ENCODE measurements at places on chromosomes 11 and 22.

DNA sequence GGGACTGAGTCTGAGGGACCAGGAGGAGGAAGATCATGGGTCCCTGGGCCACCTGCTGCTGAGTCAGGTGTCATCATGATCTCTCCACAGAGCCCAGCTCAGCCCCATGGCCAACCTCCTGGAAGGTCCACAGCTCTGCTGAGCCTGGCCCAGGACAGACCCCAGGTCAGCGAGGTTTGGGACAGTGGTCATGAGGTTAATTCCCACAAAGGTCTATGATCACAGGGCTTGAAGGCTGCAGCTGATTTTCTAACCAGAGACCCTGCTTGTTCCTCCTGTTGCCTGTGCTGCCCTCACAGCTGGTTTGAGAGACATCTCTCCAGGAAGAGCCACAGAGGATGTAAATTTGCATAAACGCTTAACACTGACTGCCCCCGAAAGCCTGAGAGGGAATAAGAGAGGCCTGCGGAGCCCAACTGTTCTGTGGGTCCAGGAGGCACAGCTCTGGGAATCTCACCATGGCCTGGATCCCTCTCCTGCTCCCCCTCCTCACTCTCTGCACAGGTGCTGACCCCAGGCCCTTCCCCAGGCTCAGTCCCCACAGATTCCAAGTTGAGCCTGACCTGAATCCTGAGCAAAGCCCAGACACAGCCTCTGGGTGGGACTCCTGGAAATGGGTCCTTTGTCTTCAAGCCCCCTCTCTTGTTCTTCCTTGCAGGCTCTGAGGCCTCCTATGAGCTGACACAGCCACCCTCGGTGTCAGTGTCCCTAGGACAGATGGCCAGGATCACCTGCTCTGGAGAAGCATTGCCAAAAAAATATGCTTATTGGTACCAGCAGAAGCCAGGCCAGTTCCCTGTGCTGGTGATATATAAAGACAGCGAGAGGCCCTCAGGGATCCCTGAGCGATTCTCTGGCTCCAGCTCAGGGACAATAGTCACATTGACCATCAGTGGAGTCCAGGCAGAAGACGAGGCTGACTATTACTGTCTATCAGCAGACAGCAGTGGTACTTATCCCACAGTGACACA is 102.8 kb downstream of the GGTLC2 start:
- no peak for DNase-seq

DNA sequence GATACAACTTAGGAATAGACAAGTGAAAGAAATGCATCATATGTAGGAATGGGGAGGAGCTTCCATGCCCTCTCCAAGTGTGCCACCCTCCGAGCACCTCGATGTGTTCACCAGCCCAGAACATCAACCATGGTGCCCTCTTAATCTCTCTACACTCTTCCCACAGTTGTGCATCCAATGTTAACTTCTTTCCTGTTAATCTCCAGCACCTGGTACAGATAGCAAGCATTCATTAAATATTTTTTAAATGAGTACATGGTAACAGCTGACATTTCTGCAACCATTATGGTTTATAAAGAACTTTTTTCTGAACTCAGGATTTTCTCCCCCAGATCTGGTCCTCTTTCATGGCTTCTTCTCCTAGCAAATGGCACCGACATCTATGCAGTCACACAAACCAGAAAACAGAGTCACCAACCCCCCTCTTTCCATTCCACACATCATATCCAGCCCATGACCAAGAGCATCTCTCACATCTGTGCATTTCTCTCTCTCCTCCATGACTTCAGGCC is 118.1 kb upstream of the CLPB start:
- DNase-seq = no peak

GRCh38 chr11:1936781-1937615 is 10.1 kb upstream of the MRPL23 start:
- no peak for DNase-seq

- no peak for DNase-seq
These were observed 145.0 kb upstream of the THY1 start for GRCh38 chr11:119567688-119568582.

DNA sequence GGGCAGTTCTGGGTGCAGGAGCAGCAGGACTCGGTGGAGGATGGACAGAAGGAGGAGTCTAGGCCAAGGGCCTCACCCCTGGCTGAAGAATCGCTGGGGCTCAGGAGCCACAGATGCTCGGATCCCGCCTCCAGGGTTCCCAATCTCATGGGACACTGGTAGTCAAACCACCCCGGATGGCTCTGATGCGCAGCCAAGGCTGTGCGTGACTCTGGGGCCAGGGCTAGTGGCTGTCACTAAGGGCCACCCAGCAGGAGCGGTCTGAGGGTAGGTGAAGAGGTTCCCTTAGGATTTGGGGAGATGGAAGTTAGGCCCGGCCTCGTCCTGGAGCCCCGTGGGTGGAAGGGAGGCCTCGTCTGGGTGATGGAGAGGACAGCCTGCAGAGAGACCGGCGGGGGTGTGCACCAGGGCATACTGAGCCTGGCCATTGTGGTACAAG is 300.6 kb downstream of the TBC1D22A start:
- no peak for DNase-seq

GRCh38 chr11:79550809-79551208 is 110.0 kb upstream of the TENM4 start:
- DNase-seq = no peak

DNA sequence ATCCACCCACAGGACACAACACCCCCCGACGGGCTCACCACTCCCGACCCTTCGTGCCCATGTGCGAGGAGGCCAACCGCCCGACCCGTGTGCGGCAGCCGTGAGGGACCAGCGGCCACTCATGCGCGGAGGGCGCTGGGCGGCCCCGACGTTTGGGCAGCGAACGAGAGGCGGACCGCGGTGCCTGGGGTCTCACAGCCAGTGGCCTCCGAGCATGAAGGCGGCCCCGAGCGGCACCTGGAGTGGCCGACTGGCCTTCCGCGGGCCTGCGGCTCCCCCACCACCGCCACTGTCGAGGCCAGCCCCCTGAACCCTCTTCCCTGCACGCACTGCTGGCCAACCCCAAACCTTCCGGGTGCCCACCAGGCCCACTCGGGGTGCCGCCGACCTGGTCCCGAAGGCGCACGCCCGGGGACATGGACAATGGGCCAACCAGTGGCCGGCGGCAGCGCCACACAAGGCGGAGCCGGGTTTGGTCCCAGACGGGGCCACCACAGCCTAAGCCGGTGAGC is 4274.9 kb upstream of the OR11H1 start:
- DNase-seq = no peak

DNA sequence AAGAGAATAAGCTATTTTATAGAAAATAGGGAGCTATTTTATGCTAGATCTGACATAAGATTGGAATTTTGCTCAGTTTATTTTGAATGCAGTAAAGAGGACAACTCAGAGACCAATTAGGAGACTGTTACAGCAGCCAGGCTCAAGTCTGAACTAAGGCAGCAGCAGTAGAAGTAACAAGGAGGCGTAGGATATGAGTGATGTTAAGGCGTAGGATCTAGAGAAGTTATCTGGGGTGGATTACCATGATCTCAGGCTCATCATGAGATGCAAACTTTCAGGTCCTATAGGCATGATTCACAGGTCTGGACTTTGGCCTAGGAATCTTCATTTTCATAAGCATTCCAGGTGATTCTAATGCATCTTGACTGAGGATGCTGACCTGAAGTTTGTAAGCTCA is 108.9 kb upstream of the BLID start:
- DNase-seq = no peak

DNA sequence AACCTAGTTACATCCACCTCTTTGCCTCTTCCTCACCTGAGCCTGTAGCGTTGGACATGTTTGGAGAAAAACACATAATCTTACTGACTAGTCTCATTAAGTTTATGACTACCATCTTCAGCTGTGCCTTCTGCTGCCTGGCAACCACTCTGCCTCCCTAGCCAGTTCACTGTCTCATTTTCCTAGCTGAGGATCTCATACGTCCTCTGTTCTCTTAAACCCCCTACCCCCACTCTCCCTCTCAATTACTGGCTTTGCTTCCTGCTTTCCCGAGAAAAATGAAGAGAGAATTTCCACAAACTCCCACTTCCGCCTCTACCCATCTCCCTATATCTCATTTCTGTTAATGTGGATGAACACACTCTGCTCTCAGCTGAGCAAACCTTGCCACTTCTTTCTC is 239.3 kb upstream of the POU2AF2 start:
- no peak for DNase-seq

DNA sequence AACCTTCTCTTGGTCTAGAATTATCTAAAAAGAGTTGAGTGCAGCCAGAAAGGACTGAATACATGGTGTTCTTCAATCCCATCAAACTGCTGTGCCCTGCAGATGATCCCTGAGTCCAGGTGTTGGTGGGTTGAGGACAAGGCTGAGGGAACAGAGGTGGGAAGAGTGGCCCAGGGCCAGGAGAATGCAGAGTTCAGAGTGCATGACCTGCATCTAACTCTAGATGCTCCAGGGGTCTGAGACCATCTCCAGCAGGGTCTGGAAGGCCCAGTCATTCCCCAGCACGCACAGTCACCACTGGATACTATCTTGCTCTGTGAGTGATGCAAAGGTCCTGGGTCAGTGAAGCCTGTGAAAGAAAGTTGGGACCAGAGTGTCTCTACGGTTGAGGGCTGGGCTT is 2.1 kb upstream of the VPREB1 start:
- no peak for DNase-seq

- DNase-seq = no peak
These were observed 26.3 kb upstream of the HMGXB4 start for GRCh38 chr22:35230839-35231584.

- DNase-seq = peak; percentile 69
These were observed 7.2 kb downstream of the AHNAK start for GRCh38 chr11:62539238-62539925.

DNA sequence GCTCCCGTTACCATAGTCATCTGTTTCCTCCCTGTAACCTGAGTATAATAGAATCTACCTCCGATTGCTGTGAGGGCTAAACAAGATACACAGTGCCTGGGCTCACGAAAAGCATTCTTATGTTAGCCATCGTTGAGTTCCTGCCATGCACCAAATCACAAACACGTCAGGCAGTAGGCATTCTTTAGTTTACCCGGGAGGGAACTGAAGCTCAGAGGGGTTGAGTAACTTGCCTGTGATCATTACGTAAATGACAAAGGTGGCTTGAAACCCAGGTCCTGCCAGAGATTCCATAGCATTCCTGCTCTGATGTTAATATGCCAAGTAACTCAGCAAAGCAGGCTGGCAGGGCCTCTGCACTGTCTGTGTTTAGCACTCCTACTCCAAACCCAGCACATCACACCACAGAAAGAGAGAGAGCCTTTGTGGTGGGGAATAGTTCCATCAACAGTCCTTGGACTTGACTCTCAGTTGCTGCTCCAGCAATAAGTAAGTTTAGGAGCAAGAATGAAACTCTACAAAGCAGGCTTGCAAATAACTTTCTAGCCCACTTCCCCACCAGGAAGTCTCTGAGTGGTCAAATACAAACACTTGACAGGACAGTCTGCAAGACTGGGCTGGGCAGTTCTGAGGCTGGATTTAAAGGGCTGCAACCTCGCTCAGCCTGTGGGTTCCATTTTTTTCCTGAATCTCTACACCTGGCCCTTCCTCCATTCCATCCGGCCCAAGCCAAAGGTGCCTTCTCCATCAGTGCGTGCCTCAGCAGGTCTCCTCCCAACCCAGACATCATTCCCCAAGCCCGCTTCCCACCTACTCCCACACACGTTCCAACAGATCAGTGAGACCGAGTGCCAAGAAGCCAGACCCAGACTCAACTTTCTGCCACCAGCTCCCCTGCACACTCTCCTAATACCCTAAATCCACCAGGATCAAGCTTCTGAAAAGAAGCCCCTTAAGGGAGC is 1.1 kb downstream of the SCN2B start:
- no peak for DNase-seq

- peak; percentile 11 for DNase-seq
These were observed 87.8 kb upstream of the NNMT start for GRCh38 chr11:114208377-114208776.

DNA sequence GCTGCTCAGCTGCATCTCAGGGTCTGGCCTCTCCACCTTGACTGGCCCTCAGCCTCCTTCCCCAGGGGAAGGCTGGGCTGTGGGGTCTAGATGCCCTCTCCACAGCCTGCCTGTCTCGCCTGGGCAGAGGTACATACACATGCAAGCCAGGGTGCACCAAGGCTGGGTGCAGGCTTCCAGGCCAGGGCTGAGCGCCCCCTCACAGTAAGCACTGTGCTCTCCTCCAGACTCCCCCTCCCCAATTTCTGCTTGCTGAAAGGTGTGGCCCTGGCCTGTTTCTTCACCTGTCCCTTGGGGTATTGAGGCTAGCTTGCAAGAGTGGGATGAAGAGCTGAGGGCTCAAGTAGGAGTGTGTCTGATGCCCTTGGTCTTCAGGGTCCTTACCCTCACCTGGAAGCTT is 22.5 kb downstream of the RELT start:
- DNase-seq = no peak

GRCh38 chr11:1906611-1907423 is 12.7 kb upstream of the TNNT3 start:
- DNase-seq = no peak

GRCh38 chr11:5593146-5593545 is 3.3 kb upstream of the TRIM6 start:
- no peak for DNase-seq

- no peak for DNase-seq
These were observed 187.1 kb downstream of the BLID start for GRCh38 chr11:121928597-121929580.

DNA sequence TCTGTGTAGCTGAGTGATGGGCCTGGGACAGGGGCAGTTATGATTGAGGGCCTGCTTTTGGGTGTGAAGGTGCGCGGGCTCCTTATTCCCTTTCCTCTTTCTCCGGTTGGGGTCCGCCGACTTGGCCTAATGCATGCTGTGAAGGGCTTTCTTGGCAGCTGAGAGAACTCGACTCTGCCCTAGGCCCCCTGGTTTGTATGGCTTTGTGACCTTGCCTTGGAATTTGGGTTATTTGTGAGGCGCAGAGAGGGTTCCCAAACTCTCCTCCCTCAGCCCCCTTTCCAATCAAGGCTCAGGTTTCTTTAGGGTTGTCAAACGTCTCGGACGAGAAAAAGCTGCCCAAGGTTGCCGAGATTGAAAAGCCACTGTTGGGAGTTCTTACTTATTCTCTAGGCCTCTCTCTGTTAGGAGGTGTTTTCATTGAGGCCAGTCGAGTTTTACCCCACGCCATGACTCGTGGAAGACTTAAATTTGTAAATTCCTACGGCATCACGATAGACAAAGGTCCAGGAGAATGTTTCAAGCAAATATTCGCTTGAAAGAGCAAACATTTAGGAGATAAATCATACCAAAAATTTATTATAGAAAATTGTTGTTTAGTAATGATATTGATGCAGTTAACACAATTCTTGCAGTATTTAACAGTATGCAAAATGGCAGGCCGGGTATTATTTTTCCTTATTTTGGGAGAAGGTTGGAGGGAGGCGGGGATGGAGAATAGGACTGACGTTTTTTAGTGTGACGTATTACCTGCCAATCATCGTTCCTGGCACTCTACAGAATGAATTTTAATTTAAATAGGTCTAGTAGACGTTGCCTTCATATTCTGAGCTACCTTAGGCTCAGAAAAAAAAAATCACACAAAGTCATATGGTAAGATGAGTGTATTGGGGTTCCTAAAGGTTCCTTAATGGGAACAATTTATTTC is 689 bp downstream of the PDHX start:
- no peak for DNase-seq

All from stimulated activated CD4-positive, alpha-beta T cell treated with anti-CD3 and anti-CD28 coated beads, Interleukin-4, amount 100 ng/mL, for 24 hours (primary cell).